Epithelial cell of prostate (primary cell): ENCODE measurements at places on chromosomes 1 and 21.
A peak's percentile ranks its signal among the peaks of the same experiment; 100 is the strongest.

- no peak for DNase-seq
Measured at GRCh38 chr1:221182791-221183533, 303.7 kb downstream of the HLX start.

DNA sequence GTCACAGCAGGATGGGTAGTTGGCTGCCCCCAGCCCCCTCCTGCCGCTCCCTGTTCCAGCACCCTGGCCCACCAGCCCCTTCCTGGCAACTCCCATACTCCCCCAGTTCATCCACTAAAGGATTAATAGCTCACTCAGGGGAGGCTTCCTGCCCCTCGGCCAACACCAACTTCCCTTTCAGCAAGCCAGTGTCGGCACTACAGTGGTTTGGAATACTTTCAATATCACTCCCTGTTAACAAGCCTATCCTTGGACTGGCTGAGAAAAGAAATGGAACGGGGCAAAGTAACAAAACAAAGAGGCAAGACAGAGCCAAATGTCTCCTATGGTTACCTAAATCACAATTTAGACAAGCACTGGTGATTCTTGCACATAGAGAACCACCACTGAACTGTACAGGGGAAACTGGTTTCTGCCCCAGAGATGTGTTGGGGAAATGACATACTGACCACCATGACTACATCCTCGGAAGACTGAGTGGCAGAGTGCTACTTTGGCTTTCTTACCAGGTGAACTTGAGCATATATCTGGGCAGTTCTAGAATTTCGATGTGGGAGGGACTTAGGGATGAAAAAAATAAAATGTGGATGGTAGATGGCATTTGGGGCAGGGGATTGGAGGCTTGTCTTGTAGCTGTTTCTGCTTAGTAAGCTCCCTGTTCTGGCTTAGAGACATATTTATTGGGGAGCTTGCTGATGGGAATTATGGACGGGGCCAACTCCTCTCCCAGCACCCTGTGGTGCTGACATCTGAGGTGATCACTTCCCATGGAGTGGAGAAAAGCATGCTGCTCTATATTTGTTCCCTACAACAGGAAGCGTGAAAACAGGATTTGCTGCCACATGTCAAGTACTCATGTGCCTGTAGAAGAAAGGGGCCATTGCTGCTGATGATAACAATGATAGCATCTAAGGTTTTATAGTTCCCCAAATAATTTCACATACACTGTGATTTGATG is 7.1 kb upstream of the CAPN2 start:
- DNase-seq, result no peak

GRCh38 chr1:36320767-36321118 is 2.7 kb downstream of the EVA1B start:
- DNase-seq, result no peak

- no peak for DNase-seq
Measured at GRCh38 chr1:114554577-114554976, 26.8 kb downstream of the BCAS2 start.

DNA sequence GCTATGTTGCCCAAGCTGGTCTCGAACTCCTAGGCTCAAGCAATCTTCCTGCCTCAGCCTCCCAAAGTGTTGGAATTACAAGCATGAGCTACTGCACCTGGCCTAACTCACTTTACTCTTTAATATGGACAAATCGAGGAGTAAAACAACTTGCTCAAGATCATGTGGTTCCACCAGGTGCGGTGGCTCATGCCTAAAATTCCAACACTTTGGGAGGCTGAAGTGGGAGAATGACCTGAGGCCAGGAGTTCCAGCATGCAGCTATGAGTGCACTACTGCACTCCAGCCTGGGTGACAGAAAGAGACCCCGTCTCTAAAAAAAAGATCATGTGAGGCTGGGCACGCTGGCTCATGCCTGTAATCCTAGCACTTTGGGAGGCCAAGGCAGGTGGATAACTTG is 2.0 kb downstream of the INPP5B start:
- no peak for DNase-seq

DNA sequence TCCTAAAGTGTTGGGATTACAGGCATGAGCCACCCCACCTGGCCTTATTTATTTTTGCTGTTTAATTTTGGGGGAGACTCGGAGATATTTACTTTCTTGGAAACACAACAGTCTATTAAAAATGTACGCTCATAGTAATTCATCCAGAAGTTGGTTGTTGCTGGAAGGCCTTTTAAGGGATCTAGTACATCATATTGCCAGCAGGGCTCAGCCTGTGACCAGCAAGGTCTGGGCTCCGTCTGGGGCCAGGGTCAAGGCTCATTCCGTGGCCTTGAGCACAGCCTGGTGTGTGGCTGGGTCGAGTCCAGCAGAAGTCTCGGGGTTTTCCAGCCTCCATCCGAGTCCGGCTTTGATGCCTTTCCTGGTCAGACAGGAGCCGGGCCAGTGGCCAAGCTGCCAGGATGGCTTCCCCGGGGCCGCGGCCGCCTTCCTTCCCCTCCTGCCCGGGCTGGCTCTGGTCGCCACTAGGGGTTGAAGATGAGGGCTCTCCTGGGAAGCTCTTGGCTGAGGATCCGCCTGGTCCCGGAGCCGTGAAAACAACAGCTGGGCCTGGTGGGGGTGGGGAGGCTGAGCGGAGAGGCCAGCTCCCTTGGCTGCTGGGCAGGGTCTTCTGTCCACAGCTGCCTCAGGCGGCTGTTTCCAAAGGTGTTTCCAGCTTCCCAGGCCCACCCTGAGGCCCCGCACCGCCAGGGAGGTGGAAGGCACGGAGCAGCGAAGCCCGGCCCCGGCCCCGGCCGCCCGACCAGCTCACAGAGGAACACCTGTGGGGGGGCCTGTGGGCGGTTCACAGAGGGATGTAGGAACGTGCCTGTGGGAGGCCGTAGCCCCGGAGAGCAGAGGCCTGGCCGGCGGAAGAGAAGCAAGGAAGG is 5.1 kb upstream of the VWA1 start:
- DNase-seq, result no peak

GRCh38 chr1:193234530-193234929 is 48.1 kb upstream of the B3GALT2 start:
- no peak for DNase-seq

GRCh38 chr1:39384305-39384704 is 107.1 kb upstream of the BMP8A start:
- DNase-seq, result no peak

DNA sequence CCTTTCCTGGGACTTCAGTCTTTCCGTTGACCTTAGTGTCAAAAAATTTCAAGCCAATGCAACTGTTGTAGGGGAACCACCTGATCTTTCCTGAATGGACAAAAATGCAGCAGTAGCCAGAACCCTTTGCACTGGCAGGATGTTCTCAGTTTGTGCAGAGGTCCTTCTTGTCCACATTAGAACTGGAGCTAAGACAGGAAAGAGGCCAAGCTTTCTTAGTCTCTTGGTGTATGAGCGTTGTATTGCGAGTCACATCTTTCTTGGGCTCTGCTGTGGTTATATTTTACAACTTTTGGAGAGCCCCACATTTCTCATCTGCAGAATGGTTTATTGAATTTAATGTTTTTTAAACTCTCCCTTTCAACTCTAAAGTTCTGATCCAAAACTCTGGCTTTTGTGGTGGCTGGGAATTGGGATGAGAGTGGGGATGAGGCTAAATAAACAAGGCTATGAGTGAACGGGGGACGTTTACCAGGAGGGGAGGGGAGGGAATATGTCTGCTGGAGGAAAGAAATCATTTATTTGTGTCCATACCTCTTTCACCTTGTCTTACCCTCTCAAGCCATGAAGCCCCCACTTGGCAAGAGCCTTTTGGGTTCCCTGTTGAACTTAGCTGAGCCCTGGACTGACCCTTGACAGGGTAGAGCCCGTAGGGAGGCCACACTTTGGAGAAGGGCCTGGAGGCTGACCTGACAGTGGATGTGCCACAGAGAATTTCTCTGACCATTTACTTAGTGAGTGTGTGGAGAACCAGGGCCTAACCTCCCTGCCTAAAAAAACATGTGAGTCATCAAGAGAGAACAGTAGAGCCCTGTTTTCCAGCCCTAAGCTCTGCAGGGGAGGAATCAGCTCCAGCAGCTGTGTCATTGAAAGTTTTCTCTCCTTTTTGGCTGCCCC is 586 bp downstream of the CHI3L2 start:
- DNase-seq, result peak; percentile 50

DNA sequence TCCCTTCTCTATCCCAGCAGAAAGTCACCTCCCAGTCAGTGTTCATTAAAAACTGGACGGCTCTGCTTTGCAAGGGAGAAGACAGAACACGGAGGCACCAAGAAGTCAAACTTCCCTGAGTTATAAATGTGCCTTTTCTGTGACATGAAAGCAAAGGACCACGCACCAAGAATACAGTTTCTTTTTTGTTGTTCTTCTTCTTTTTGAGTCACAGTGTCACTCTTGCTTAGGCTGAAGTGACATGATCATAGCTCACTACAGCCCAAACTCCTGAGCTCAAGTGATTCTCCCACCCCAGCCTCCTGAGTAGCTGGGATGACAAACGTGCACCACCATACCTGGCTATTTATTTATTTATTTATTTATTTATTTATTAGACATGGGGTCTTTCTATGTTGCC is 22.7 kb downstream of the GLUL start:
- DNase-seq, result no peak

DNA sequence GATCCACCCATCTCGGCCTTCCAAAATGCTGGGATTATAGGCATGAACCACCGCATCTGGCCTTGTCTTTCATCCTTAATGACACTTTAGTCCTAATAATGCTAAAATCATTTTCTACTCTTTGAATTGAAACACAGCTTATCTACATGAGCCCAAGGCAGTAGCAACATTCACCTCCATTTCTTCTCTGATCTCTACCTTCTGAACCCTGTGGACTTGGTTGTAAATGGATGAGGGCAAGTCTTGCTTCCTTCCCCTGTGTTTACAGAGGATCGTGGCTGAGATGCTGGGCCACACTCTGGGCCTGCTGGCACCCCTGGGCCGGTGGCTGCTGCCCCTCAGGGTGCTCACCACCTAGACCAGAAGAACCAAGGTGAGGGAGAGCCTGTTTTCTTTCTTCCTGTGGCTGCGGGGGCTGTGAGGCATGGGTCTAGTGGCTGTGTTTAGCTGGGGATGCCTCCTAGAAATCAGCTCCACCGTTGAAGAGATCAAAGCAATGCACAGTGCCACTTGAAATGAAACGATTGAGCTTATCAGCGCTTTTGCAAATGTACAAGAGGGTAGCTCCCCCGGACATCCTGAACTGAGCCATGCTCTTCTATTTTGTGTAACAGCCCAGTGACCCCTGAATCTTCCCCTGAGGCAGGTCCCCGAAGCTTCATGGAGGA is 32.2 kb upstream of the LGALS8 start:
- DNase-seq, result no peak

DNA sequence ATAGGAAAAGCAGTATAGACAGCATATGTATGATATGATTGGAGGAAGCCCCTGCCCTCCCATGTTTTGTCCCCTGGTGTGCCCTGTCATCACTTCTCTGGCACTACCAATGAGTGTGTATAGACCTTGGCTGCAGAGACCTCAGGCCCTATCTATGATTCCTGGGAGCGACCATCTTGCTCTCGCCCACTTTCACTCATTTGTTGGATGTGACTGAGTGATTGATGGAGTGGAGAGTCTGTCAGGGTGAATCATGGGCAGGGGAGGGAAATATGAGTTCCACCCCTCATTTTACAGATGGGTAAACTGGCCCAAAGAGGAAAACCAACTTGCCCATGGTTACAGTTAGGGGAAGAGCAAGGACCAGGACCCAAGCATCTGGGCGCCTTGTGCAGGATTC is 14.9 kb downstream of the SLC30A1 start:
- no peak for DNase-seq

DNA sequence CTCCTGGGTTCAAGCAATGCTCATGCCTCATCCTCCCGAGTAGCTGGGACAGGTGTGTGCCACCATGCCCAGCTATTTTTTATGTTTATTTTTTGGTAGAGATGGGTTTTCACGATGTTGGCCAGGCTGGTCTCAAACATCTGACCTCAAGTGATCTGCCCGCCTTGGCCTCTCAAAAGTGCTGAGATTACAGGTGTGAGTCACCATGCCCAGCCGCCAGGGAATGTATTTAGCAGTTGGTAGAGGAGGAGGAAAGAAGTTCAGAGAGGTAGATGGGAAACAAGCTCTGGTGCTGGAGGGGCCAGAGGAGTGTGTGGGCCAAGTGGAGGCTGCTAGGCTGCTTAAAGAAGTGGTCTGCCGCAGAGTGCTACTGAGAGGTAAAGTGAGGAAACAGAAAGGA is 6.0 kb downstream of the DOP1B start:
- DNase-seq, result no peak

DNA sequence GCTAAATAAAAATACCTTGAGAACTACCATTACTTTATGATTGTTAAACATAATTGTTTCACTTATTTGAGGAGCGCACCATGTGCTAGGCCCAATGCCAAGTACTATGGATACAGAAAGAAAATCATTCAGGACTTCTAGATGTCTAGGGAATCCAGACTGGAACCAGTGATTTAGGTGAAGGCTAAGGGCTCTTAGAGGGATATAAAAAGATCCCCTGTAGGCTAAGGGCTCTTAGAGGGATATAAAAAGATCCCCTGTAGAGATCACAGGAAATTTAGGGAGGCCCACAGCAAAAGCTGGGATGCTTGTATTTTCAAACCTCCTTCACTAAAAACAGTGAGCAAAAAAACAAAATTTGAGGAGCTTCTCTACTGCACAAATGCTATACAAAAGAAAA is 6.7 kb downstream of the TOR1AIP2 start:
- DNase-seq, result no peak

DNA sequence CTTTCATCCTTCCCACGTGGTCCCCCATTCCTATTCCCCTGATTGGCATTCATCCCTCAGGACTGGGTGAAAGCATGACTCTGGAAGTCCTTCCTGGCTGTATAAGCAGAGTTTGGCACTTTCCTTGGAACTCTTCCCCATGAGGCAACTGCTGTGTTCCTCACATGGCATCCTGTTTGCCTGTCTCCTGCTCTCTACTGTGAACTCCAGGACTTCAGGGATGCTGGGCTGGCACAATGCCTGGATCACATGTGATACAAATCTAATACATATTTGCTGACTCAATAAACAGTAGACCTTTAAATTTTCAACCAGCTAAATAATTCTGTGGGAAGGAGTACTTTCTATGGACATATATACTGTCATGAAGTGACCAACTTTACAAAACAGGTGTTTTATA is 46.8 kb upstream of the EDEM3 start:
- no peak for DNase-seq

DNA sequence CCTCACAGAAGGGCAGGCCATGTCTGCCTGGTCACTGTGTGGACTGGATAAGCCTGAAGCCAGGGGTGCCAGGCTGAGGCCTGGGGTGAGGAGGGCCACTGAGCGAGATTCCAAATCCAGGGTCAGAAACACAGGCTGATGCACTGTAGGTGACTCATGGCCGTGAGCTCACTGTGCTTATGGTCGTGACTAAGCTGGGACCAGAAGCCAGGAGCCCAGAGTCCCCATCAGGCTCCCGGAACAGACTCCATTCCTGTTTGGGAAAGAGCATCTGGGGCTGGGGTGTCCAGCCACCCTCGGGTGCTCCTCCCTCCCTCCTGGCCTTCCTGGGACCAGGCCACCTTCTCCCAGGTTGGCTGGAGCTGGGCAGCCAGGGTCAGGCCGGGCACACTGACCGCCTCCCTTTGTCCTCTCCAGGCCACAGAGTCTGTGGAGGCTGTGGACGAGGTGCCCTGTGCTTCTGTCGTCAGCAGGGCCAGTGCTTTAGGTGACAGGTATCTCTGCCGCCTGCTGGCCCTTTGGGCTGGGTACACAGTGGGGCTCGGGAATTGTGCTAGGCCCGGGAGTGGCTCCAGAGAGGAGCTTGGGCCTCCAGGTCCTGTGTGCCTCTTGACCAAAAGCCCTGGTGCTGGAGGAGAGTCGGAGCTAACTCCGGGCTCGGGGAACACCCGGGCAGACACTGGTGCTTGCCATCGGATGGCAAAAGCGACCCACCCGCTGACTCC is 36.7 kb downstream of the AJAP1 start:
- no peak for DNase-seq
